AG09309 (cell line): ENCODE measurements at places on chromosomes 2 and 18.
A peak's percentile ranks its signal among the peaks of the same experiment; 100 is the strongest.

DNA sequence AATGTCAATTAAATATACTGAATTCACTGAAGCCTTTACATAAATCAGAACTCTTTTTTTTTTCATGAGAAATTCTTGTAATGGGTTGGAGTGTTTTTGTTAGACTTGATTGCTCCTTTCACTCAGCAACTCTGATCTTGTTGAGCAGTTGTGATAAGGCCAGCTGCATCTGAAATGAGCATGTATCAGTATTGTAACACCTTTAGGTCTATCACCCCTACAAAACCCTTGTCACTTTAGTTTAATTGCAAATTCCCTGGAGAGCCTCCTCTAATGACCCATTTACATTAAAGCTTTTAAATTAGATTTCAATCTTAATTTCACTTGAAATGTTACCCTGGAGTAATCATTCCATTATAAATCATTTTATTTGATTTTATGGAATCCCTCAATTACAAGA lies 346.8 kb upstream of the TCF4 start:
- DNase-seq = no peak

- DNase-seq = no peak
Measured at GRCh38 chr2:168495524-168495923, 39.5 kb downstream of the CERS6 start.

- DNase-seq = no peak
Measured at GRCh38 chr18:9737472-9738121, 29.5 kb downstream of the RAB31 start.

DNA sequence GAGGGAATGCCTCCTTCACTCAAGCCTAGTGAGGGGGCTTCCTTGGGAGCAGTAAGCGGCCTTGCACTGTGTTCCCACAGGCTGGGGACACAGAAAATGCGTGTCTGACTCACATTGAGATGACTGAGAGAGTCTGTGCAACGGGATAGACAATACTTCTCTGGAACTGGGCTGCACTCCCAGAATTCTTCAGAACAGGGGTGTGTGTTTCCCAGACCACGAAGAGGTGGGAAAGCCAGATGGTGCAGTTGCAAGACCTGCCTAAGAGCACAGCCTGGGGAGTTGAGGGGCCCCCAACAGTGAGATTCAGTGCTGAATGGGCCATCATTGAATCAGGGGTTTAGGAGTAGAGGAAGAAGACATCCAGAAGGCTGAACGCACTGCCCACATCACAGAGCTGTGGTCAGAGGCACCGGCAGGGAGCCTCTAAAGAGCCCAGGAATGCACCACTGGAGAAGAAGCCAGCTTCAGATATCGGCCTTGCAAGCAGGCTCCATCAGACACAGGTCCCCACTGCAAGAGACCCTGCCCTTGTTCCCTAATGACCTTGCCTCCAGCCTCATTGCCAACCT lies 36.6 kb upstream of the MRPL19 start:
- no peak for DNase-seq

DNA sequence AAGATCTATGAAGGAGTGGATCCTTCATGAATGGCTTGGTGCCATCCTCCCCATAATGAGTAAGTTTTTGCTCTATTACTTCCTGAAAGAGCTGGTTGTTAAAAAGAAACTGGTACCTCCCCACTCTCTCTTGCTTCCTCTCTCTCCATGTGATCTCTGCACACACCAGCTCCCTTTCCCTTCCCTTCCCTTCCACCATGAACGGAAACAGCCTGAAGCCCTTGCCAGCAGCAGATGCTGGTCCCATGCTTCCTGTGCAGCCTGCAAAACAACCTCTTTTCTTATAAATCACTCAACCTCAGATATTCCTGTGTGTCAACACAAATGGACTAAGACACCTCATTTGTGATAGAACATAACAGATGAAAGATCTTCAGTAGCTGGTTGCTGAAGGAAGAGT lies 303.5 kb upstream of the ACVR2A start:
- no peak for DNase-seq

DNA sequence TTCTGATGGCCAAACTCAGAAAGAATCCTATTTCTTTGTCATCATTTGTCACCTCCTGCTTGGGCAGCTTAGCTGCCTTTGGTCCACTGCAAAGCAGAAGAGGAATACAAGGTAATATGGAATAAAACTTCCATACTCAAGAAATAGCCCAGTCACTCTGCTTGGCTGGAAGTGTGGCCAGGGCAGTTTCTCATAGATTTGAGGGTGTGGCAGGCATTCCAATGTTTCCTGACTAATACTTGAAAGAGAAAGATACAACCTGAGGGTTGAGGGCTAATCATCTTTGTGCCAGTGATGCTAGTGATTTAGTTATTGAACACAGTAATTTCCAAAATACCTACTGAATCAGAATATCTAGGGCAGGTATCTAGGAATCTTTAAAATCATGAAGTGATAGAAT lies 83.1 kb downstream of the FAM161A start:
- DNase-seq = no peak

GRCh38 chr2:41657226-41657625 lies 390.6 kb upstream of the PKDCC start:
- DNase-seq = no peak

DNA sequence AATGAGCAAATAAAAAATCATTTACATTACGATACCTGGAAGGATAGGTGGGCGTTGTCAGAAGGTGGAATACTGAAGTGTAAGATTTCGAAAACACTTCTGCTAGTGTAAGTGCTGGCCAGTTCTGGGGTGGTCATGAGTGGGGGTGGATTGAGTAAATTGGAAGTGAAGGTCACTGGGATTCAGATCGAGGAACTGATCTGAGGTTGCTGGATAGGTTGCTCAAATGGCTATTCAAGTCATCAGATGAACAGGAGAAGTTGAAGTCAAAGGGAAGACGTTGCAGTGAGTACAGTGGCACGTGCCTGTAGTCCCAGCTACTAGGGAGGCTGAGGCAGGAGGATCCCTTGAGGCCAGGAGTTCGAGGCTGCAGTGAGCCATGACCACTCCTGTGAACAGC lies 95.7 kb downstream of the MALT1 start:
- DNase-seq = no peak

DNA sequence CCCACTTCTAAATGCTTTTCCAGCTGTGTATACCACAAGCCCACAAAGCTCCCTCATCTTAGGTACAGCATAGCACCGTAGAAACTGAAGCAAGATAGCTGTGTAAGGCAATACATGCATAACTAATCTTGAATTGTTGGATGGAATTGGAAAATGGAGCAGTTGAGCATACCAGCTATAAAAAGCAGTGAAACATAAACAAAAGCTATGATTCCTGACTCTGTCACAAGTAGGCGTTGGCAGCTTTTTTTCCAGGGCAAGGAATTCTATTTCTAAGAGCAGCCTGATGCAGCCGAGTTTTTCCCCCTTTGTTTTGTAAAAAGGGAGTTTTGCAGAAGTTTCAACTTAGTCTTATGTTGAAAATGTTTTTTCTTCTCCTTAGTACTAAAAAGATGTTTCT lies 32.4 kb downstream of the MOGAT1 start:
- no peak for DNase-seq

DNA sequence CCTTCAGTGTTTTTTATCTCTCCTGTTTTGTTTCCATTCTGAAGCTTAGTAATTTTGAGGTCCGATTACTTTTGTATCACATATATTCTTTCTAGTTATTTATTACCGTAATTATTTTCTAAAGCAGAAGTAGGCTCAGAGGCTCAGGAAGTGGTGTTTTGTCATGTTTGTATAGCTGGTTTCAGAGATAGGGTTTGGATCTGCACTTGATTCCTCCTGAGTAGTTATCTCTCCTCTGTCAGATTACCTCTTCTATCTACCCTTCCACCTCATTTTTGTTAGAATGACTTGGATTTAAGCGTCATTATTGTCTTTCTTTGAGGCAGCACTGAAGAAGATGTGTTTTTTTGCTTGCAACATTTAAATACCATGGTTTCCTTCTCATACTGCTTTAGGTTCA lies 95.4 kb downstream of the MTA3 start:
- DNase-seq = no peak

DNA sequence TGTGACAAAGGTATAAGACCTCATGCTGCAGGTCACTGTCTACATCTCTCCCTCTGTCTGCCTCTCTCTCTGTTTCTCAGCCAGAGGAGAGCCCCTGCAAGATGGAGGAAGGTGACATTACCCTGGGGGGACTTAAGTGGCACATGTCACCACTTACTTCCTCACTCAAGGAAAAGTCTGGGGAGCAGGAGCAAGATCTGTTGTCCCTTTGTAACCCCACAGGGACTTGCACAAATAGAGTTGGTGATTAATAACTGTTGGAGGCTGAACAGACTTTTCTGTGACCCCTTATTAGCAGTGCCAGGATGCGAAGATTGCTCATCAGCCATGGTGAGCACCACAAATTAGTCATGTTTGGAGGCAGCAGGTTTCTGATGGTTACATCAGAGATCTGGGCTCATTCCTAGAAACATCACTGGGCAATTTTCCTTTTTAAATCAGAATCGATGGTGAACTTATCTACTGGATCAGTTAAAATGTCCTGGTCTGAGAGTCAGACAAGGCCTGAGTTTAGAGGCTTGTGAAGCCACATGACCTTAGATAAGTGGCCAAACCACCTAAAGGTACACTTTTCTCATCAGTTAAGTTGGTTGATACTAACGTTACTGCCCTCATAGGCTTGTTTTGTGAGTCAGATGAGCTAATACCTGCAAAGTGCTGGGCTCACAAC lies 81.2 kb upstream of the LTBP1 start:
- peak; percentile 92 for DNase-seq

- no peak for DNase-seq
Measured at GRCh38 chr2:162917626-162918025, 79.1 kb upstream of the KCNH7 start.

- DNase-seq = no peak
Measured at GRCh38 chr2:240819126-240819857, 727 bp downstream of the KIF1A start.

DNA sequence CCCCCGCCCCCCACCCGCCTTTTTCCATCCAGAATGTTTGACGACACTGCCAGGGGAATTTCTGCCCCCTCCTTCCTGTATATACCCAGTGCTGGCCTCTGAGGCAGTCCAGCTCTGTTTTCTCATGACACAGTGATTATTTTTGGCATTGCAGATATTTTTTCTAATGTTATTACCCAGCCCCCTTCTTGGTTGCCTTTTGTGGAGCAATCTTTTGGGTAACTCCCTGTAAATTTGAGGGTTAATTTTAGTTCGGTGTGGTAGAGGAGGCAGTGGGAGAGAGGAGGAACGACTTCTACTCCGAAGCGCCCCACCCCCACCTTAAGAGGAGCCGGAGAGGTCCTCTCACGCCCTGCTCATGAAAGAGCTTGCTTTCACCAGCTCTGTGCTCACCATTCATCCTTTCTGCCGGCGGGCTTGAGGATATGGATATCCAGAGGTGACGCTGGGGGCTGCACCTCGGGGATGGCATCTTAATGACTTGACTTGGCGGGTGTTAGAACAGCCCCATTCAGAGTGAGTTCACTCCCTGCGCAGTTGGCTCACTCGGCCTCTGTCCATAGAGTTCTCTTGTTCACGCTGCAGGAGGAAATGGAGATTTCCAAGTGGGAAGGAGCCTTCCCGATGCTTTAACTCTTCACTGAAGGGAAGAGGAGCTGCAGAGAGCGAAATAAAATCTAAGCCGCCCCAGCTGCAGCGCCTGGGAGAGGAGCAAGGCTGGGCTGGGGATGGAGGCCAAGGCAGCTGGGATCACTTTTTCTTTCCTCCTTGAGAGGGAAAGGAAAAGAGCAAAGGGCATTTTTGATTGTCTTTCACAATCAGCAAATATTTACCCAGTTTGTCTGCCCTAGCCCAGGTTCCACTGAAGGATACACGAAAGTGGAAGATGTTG lies 38.4 kb downstream of the EPAS1 start:
- no peak for DNase-seq

- no peak for DNase-seq
Measured at GRCh38 chr2:226124548-226125011, 675.0 kb downstream of the IRS1 start.

GRCh38 chr18:33444709-33445108 lies 4.2 kb upstream of the CCDC178 start:
- DNase-seq = no peak

DNA sequence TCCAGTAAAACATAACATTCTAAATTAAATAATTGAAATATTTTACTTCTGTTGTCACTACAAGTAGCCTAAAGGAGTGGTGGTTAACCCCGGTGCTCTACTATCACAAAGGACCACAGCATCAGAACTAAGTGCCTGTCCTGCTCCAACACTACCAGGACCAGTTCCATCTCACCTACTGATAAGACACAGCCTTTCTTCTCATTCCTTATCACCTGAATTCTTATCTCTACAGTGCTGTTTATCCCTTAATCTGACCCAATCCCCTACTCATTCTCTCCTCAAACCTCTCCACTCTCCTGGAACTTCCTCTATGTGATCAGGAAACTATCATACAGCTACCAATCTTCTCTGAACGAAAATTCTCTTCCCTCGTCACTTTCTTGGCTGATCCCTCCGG lies 80.2 kb downstream of the ITSN2 start:
- no peak for DNase-seq

DNA sequence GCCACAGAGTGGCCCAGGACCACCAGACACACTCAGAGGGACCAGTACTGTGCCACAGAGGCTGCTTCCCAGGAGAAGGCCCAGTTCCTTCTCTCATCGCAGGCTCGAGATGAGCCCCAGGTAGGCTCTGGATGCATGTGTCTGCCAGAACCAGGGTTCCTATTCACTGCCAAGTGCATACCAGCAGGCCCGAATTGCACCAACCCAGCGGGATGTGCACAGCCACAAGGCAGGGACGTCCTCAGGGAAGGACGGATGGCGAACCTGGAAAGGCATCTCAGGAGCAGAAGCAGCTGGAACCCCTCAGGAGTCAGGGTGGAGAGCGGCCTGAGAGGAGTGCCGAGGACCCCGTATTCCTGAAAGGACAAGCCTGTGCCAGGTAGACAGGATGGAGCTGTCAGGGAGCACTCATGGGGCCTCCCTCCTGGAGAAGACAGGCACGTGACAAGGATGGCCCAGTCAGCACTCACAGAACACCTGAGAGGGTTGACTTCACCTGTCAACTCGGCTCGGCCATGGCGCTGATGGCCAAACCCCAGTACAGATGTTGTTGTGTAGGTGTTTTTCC lies 73.7 kb downstream of the PTGR3 start:
- no peak for DNase-seq

GRCh38 chr18:66160007-66160406 lies 409.2 kb downstream of the CDH7 start:
- DNase-seq = no peak

- no peak for DNase-seq
Measured at GRCh38 chr2:138521821-138522220, 20.3 kb downstream of the SPOPL start.

DNA sequence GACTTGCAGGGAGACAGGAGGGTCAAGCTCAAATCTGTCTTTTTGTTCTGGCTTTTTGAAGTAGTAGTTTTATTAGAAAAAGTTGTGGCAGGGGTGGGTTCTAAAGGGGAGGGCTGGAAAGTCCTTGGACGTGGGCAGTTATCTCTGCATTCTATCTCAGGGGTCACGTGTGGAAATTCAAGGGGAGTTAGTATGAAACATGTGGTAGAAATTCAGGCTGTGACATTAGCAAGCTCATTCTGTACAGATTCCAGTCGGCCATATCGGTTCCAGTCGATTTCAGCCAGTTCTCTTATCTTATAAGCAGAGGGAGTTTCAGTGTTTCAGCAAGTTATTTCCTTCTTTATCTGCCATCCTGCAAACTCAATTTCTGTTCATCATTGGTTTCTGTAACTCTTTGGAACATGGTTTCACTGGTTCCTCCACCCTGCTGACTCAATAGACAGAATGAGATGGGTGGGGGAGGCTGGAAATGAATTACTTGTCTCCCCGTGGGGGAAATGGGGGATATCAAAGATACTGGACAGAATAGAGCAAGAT lies 53.0 kb downstream of the RAB27B start:
- no peak for DNase-seq

GRCh38 chr2:240397924-240398645 lies 37.4 kb upstream of the GPC1 start:
- no peak for DNase-seq

- DNase-seq = peak; percentile 37
Measured at GRCh38 chr2:149049142-149049541, 10.6 kb downstream of the LYPD6B start.
